ENCODE measurements at places on chromosomes 6 and 20.

DNA sequence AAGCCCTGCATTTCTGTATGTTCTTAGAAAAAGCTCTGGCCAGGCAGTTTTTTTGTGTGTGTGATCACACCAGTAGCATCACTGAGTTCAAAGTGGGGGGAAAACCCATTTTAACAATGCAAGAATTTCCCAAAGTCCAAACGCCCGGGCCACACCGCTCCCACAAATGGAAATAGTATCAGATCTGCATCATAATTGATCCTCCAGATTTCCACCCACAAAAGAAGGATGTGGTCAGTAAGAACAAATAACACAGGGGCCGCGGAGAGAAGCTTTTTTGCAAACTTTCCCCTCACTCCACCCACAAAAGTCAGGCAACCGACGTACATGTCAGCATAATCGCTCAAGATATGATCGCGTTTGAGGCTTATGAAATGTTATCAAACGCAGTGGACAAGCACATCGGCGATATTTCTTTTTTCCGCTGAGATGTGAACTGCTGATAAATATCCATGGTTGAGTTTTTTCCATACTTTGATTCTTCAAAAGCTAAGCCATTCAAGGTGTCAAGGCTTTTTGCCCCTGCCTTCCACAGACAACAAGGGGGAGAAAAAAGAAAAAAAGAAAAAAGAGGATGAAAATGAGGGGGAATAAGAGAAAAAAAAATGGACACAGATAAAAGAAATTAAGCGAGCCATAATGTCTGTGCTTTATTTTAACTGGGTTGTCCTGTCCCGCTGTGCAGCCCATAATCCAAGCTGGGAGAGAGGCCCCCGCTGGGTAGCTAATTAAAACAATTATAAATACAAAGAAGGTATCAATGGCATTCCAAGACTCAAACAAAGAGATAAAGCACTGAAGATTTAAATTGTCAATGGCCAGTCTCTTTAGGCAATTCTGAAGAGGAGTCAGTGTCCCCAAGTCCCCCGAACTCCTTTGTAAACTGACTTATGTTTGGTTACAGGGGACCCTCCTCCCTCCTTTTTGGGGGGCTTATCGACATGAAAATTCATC lies 143.5 kb downstream of the ZFP64 start:
- peak; percentile 85 for DNase-seq

DNA sequence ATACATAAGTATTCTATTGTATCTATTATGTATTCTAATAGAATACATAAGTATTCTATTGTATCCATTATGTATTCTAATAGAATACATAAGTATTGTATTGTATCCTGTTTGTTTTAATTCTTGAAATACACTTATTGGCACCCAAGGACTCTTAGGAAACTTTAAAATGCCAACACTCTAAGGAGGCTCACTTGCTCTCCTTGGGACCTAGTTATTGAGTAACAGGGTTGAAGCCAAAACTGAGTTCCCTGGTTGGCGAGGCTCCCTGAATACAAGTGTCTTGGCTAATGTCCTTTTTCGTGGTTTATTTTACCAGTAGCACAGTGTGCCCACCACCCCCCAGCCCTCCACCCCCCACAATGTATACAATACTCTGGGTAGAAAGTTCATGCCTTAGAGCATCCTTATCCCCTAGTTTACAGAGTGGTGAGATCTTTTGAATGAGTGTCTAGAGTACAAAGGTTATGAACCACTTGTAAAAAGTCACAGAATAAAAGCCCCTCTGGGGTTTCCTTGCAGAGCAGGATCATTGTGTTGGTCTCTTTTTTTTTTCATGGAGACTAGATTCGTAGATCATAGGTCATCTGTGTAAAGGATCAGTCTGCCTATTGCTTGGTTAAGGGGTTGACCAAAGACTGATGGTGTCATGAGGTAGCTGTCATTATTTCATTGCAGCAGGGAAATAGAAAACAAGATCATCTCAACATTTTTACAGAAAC lies 32.5 kb upstream of the PRDM1 start:
- no peak for DNase-seq

GRCh38 chr6:167115054-167115453 lies 7.8 kb upstream of the CCR6 start:
- DNase-seq: no peak

DNA sequence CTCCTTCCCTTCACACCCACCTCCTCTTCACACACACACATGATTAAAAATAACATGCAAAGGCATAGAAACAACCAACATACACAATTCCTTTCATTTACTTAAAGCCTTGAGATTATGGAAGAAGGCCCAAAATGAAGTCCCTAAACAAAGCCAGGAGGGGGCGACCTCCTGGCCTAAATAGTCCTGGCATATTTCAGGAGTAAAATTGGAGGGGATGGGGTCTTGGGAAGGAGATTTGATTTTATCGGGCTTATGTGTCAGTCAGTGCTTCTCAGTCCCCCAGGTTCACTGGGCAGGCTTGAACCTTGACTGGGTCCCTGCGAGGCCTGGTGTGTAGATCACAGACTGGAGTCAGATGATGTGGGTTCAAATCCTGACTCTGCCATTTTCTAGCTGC lies 266.4 kb downstream of the SAMD5 start:
- DNase-seq: peak; percentile 43

DNA sequence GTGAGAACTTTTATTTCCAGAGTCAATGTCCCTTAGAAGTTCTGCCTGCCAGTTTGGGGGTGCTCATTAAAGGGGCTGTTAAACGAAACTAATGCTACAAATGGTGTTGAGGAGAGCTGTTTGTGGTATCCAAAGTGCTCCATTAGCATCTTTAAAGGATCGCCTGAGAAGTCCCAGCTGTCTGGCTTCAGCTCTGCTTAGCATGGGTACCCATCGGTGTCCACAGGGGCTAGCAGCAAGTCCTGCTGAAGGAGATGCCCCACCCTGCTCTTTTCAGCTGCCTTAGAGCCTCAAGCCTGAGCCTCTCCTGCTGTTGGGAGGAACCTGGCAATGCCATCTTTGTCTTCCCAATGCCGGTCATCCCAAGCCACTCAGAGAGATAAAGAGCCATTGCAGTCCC lies 111.1 kb downstream of the FOXO3 start:
- DNase-seq: no peak

- DNase-seq: peak; percentile 100
These were observed 12.3 kb upstream of the CBFA2T2 start for GRCh38 chr20:33477386-33478234.

- peak; percentile 65 for DNase-seq
These were observed 118.0 kb downstream of the CHD6 start for GRCh38 chr20:41499961-41500725.

DNA sequence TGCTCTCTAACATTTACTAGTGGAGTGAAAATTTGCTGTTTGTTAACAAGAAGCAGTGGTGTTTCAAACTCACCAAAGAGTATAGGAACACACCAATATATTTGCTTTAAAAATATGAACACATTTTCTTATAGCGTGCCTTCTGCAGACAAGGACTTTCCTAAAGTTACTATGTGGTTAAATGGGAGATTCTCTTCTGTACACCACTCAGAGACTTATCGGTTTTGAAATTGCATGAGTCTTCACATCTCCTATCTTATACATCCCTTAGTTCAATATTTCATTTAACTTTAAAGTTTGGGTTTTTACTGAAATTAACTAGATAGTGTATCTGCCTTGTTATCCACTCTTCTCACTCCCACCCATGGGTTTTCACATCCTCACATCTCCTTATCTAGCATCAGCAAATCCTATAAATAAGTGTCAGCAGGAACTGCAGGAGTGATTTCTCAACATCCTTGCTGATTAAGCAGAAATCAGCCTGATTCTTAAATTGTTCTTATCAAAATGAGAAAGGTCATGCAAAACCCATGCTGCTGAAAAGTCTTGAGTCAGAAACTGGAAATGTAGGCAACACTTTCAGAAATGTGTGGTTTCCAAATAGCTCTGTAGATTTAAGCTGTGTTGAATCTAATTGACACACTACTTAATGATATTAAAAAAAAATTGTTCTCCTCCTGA lies 1075.6 kb upstream of the GJE1 start:
- DNase-seq: no peak

GRCh38 chr6:34652263-34652662 lies 44.3 kb downstream of the ILRUN start:
- DNase-seq: no peak

GRCh38 chr20:19688031-19688806 lies 69.8 kb upstream of the RIN2 start:
- peak; percentile 69 for DNase-seq

DNA sequence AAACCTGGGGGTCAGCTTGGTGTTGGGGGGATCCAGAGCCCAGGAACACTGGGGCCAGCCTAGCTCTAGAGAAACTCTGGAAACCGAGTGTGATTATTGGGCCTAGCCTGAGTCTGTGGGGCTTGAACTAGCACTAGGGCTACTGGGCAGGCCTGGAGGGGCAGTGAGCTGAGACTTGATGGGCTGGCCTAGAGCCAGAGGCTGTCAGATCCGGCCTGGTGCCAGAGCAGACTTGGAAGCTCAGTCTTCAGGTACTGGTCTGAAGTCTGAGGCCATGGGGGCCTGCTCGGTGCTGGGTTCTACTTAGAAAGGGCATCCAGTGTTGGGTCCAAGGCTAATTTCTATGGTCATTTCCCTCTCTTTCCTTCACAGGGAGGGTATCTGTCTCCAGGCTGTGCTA lies 2.7 kb downstream of the DEFB112 start:
- no peak for DNase-seq

- DNase-seq: no peak
These were observed 40.3 kb downstream of the TAF4 start for GRCh38 chr20:62025394-62025793.

- DNase-seq: no peak
These were observed 194.4 kb downstream of the KIF16B start for GRCh38 chr20:16378712-16379370.

DNA sequence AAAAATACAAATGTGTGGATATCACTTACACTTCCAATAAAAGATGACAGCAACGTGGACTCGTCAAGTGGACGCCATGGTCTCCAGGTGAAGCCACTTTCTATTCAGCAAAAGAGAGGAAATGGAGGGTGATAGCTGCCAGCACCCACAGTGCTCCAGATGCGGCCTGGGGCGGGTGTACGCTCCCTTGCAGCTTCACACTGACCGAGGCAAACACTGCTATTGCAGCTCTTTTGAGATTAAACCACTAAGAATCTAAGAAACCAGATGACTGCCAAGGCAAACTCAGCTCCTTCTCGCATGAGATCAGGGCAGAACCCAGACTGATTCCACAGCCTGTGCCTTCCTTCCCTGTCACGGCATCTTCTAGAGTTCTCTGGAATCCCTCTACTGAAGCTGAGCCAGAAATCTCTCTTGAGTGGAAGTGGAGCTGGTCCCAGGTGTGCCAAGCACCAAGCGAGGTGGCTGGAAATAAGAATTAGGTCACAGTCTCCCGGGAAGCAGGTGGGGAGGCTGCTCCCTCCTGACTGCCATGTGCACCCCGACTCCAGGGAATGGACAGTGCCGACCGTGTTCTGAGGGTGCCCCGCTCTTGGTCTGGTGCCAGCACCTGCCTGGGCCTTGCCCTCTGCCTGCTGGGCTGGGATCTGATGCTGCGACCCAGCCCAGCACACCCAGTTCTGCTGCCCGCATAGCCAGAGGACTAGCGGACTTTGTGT lies 90.1 kb upstream of the AFDN start:
- no peak for DNase-seq

DNA sequence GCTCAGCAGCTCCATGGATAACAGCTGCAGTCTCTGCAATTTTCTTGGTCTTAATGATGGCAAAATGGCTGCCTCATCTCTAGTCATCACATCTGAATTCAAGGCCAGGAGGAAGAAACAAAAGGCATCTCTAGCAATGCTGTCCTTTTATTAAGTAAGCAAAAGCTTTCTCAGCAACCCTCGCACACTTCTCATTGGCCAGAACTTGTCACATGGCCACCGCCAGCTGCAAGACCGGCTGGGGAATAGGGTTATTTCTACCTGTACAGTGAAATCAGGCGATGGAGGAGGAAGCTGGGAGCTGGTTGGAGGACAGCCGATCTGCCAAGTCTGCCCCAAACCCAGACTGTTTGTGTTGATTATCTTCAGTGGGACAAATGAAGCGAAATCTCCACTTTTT lies 33.4 kb downstream of the ANKRD60 start:
- DNase-seq: no peak

DNA sequence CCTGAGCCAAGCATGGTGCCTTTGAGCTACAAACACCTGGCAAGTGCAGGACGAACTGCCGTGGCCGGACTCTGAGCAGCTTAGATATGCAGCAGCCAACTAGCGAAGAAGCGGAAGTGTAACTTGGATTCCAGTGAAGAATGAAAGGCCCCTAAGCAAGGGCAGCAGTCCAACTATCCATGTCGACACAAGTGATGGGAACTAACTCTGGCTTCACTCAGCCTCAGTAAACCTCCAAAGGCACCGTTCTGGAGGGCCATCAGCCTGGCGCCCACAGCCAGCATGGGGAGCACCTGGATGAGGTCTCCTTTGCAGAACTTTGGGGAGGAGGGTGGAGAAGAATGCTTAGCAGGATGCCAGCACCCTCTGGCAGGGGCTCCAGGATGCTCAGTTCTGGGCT lies 78.4 kb upstream of the MLN start:
- DNase-seq: no peak

DNA sequence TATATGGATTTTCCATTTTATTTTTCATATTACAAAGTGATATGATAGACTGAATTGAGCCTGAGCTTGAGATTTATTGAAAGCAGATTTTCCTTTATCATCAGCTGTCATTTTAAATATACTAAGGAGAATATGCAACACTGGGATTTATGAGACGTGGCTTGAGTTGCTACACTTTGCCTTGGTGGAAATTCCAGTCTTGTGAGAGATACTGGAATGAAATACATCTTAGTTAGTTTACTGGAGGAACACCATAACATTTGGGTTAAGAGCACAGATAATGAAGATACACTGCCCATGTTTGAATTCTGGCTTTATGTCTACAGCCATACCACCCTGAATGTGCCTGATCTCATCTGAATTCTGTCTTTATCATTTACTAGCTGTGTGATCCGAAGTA lies 86.5 kb upstream of the IFNGR1 start:
- DNase-seq: no peak

- no peak for DNase-seq
These were observed 87.7 kb downstream of the DLL1 start for GRCh38 chr6:170203212-170203611.

- no peak for DNase-seq
These were observed 21.5 kb upstream of the SERINC3 start for GRCh38 chr20:44543358-44543757.

GRCh38 chr20:16785226-16785625 lies 37.1 kb downstream of the OTOR start:
- no peak for DNase-seq

DNA sequence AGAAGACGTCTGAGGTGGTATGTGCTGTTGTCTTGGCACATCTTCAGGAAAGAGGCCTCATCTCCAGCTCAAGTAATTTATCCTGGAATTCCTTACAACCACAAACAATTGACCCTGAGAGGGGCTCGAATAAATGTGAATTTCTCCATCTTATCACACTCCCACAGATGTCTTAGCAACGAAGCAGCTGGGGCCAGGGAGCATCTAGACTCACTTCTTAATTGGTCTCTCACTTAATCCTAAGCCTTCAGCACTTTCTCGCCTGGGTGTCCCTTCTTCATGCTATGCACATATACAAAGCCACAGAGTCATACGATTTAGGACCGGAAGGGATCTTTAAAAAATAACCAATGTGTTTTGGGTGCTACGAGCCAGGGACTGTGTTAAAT lies 27.1 kb downstream of the PCK1 start:
- no peak for DNase-seq
